AG10803 (cell line): ENCODE measurements at places on chromosomes 6 and 20.
A peak's percentile ranks its signal among the peaks of the same experiment; 100 is the strongest.

- peak; percentile 13 for DNase-seq
Observed at GRCh38 chr20:19457611-19458010, 245.2 kb downstream of the SLC24A3 start.

DNA sequence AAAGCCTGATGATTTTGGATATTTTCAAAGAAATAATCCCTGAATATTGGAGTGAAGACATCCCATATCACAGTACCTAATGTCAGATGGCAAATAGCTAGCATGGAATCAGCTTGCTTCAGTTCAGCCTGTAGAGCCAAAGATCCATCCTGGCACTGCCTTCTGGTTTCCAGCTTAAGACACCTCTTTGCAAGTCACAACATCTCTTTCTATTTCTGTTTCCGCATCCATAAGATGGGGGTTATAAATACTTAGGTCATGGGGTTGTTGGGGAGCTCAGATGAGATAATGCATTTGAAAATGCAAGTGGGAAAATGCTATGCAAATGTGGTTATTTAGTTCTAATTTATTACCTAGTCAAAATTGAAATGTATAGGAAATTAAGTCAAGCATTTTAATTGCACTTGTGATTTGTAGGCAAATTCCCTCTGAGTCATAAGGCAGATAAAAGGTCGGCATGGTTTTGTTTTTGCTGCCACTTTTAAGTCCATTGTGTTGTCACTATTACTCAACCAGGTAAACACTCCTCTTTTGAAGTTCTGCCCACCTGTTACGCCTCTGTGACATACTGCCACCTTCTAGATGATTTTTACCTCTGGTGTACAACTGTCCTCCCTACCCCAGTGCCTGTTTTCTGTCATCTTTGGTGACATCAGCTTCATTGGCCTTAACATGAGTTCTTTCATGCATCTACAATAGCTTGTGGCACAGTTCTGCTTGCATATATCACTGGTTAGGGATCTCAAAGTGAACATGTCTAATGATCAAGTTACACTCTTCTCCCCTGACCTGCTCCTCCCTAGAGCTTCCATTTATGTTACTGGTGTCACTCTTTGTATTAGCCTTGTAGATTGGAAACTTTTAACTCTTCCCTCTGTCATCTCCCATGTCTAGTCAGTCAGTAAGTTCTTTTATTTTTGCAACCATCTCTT, 96.6 kb downstream of the CDKAL1 start:
- no peak for DNase-seq

DNA sequence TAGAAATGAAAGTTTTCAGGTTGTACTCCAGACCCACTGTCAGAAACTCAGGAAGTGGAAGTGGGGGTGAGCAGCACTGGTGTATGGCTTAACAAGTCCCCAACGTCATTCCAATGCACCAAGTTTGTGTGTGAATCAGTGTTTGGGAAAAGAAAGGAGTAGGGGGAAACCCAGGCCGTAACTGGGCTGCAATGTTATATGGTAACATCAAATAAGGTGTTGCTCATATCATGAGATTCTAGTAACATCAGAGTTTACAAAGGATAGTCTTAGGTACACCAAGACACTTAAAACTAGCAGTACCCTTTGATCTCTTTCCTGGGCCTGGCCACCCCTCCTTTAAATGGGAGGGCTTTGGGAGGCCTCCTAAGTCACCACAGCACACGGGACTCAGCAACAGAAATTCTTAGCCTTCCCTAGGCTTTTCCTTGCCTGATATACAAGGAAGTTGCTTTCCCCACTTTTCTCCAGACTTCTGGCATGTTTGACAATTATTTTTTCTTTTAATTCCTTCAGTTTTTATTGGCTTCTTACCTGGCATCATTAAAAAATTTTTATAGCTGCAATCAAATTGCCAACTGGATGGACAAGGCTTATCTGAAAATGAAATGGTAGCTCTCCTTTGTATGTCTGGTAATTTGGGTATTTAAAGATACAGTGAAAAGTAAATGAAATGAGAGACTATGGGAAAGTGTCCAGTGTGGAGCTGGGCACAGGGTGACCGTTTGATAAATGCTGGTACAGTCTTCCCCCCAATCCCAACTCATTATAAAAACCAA, 15.1 kb downstream of the E2F3 start:
- no peak for DNase-seq

GRCh38 chr6:25058941-25059340, 123.2 kb upstream of the RIPOR2 start:
- no peak for DNase-seq

DNA sequence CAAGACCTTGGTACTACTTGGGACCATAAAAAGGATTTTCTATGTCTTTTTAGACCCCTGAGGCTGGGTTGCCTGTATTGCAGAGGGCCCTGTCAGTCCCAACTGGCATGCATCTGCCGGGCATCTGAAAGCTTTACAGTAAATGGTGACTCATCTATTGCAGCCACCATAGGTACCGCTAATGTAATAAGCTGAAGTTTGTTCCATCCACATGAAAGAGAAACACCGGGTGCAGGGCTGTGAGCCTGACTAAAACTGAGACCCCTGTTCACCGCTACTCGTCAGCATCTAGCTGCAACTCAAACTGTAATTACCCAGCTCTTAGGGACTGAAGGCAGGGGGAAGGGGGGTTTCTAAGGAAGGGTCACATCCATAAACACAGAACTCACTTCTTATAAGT, 49.5 kb downstream of the TRERF1 start:
- DNase-seq = peak; percentile 29
